ENCODE measurements at places on chromosomes 2 and 18. TPM values are rescaled to one million over a fixed set of nuclear protein-coding genes. Genes with fewer than 3 reads are reported as not detected.
A peak's percentile ranks its signal among the peaks of the same experiment; 100 is the strongest.

Gene AKAIN1
- not detected for total RNA-seq

Gene POMC
- 2.1 TPM for total RNA-seq

GRCh38 chr2:70514612-70515055, 39.0 kb downstream of the TGFA start:
- H3K4me3 ChIP-seq, result no peak overlapping the region
- H3K36me3 ChIP-seq, result no peaks in the 10 kb centered on the region
- H3K27ac ChIP-seq, result no peak overlapping the region
- DNase-seq, result peak; percentile 22

DNA sequence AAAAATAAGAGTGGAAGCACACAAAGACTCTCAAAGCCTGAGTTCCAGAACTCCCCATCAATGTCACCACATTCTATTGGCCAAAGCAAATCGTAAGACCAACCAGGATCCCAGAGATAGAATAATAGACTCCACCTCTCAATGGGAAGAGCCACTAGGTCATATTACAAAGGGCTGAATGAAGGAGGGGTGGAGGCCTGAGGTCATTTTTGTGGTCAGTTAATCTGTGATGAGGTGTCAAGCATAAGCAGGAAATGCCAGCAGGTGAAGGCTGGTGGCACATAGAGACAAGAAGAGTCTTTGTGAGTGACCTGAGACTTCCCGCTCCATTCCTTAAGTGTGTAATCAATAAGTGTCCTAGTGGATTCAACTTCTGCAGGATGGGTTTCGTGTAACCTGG, 144.3 kb downstream of the TFCP2L1 start:
- DNase-seq, result no peak
- no peaks in the 10 kb centered on the region for H3K27me3 ChIP-seq
- no peak overlapping the region for H3K4me3 ChIP-seq
- no peaks in the 10 kb centered on the region for H3K36me3 ChIP-seq
- H3K27ac ChIP-seq, result no peak overlapping the region

DNA sequence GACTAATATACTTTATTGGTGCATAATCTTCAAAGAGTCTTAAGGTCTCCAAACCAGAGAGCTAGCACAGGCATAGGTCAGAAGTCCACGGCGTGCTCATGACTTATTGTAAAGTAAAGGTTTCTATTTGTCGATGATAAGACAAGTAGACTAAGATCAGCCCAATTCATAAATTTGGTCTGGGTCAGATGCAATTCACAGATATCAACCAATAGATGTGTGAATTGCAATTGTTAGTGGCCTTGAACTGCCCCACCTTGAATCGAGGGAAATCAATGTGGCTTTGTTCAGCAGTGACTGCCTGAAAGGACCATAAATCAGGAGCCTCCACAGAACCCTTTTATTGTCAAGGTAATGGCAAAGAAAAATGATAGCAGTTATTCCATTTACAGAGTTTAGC, 39.1 kb upstream of the CPS1 start:
- no peak overlapping the region for H3K27ac ChIP-seq
- H3K27me3 ChIP-seq, result no peaks in the 10 kb centered on the region
- H3K36me3 ChIP-seq, result no peaks in the 10 kb centered on the region

DNA sequence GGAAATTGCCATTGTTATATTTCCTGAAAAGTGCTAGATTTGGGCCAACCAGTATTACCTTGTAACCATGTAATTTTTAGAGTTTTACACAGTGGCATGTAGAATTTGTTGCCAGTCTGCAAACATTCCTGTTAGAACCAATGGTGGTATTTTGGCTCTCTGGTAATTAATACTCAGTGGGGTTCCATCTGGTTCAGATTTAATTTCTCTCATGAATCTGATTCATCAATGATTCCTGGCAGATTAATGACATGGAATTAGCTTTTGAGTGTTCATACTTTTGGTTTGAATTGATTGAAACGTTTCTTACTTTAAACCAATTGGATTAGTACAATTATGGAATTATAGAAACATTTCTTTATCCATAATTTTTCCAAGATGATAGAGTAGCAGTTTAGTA, 93.2 kb downstream of the MC4R start:
- H3K4me3 ChIP-seq, result no peak overlapping the region
- no peak overlapping the region for H3K27ac ChIP-seq
- H3K27me3 ChIP-seq, result no peaks in the 10 kb centered on the region
- no peaks in the 10 kb centered on the region for H3K36me3 ChIP-seq

Gene ALPG
- not detected for total RNA-seq

Gene BCL11A
- 0.24 TPM for total RNA-seq

Gene KCNE4
- total RNA-seq, result 0.34 TPM

DNA sequence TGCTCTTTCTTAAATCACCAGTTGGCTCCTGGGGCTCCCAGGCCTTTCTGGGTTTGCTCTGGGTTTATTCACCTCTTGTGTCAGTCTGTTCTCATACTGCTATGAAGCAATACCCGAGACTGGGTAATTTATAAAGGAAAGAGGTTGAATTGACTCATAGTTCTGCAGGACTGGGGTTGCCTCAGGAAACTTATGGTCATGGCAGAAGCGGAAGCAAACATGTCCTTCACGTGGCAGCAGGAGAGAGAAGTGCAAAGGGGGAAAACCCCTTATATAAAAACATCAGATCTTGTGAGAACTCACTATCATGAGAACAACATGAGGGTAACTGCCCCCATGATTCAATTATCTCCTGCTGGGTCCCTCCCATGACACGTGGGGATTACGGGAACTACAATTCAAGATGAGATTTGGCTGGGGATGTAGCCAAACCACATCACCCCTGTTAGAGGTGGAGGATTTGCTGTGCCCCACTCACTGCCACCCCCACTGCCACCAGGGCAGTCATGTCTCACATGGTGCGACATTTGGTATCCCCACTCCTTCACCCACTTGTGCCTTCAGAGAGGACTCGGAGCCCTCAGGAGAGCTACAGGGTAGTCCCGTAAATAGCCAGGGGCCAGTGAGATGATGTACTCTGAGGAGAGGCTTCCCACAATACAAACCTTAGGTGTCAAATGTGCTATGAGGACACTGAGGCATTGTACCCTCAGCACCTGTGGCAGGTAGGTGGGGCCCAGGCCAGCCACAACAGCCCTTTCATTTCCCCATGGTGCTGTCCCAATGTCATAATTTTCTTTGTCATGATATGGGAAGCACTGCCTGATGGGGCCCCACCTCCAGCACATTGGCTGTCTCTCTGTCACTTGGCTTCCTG, 35.7 kb downstream of the CDC42EP3 start:
- H3K4me1 ChIP-seq, result peaks cover 4% of the 10 kb centered on the region
- H3K27ac ChIP-seq, result no peak overlapping the region
- no peak overlapping the region for H3K4me3 ChIP-seq
- no peaks in the 10 kb centered on the region for H3K36me3 ChIP-seq
- H3K27me3 ChIP-seq, result no peaks in the 10 kb centered on the region

GRCh38 chr2:58601017-58601416, 359.9 kb upstream of the FANCL start:
- no peaks in the 10 kb centered on the region for H3K36me3 ChIP-seq
- no peaks in the 10 kb centered on the region for H3K4me1 ChIP-seq
- H3K27me3 ChIP-seq, result peaks cover 1% of the 10 kb centered on the region
- H3K4me3 ChIP-seq, result no peak overlapping the region

GRCh38 chr2:188956290-188956689, 17.9 kb upstream of the COL3A1 start:
- no peak overlapping the region for H3K4me3 ChIP-seq
- no peaks in the 10 kb centered on the region for H3K36me3 ChIP-seq
- H3K27me3 ChIP-seq, result no peaks in the 10 kb centered on the region

DNA sequence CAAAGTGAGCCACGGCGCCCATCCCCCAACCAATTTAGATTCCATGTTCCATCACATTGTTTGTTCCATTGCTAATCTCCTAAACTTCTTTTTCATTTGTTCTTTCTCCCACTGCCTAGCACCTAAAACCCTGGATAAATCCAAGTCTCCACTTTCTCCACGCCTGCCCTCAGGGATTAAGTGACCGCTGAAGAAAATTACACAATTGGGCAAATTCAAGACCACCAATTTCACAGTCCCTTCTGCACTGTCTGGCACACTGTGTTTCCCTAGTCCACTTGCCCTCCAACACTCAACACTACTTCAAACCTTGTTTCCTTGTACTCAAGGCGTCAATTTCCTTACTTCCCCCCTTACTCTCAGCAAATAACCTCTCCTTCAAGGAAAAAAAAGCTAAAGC, 5.1 kb upstream of the UBXN4 start:
- no peaks in the 10 kb centered on the region for H3K36me3 ChIP-seq
- no peaks in the 10 kb centered on the region for H3K27me3 ChIP-seq
- no peak overlapping the region for H3K4me3 ChIP-seq
- no peak for DNase-seq
- H3K4me1 ChIP-seq, result no peaks in the 10 kb centered on the region
- no peak overlapping the region for H3K27ac ChIP-seq

Gene POTEC
- not detected for total RNA-seq

Gene MAP2
- total RNA-seq, result 2.9 TPM

GRCh38 chr2:28251337-28251736, 141.3 kb upstream of the FOSL2 start:
- peaks cover 10% of the 10 kb centered on the region for H3K36me3 ChIP-seq
- peaks cover 10% of the 10 kb centered on the region for H3K4me1 ChIP-seq
- DNase-seq, result no peak

- H3K27me3 ChIP-seq, result no peaks in the 10 kb centered on the region
- no peak overlapping the region for H3K4me3 ChIP-seq
- H3K36me3 ChIP-seq, result no peaks in the 10 kb centered on the region
- peak; percentile 14 for DNase-seq
Observed at GRCh38 chr2:28348149-28348567, 44.5 kb upstream of the FOSL2 start.

- DNase-seq, result no peak
- no peaks in the 10 kb centered on the region for H3K4me1 ChIP-seq
- H3K4me3 ChIP-seq, result no peak overlapping the region
- H3K36me3 ChIP-seq, result no peaks in the 10 kb centered on the region
- no peak overlapping the region for H3K27ac ChIP-seq
- no peaks in the 10 kb centered on the region for H3K27me3 ChIP-seq
Observed at GRCh38 chr18:54080858-54081257, 143.6 kb downstream of the MBD2 start.

Gene ACMSD
- total RNA-seq, result not detected

- no peaks in the 10 kb centered on the region for H3K36me3 ChIP-seq
- H3K27me3 ChIP-seq, result no peaks in the 10 kb centered on the region
- H3K4me3 ChIP-seq, result no peak overlapping the region
Observed at GRCh38 chr2:11026286-11026921, 114.7 kb downstream of the KCNF1 start.

Gene DTNB
- 4.6 TPM for total RNA-seq
